Activated CD4-positive, alpha-beta memory T cell treated with anti-CD3 and anti-CD28 coated beads, Interleukin-2, amount 10 ng/mL, durations not matched to agents 7 days and 5 days (primary cell): ENCODE measurements at places on chromosomes 1 and 21. TPM values are rescaled to one million over a fixed set of nuclear protein-coding genes. Genes with fewer than 3 reads are reported as not detected.
A peak's percentile ranks its signal among the peaks of the same experiment; 100 is the strongest.

DNA sequence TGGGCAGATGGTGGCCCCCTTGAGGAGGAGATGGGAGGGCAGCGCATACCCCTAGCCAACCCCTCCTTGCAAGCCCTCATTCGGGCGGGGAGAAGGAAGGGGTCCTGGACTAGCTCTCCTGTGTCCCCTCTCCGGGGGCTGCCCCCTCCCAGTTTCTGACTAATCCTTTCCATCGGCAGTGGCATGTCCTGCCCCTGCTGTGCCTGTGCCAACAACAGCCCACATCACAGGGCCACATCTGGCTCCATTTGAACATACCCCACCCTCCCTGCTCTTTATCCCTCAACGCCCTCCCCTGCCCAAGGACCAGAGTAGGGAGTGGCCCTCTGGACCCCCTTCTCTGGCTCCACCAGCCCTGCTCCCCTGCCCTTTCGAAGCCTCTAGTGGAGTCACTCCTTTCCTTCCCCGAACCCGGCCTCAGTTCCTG lies 11.0 kb upstream of the LMNA start:
- no peak for DNase-seq

GRCh38 chr1:231134624-231135023 lies 27.2 kb upstream of the TRIM67 start:
- no peak for DNase-seq

DNA sequence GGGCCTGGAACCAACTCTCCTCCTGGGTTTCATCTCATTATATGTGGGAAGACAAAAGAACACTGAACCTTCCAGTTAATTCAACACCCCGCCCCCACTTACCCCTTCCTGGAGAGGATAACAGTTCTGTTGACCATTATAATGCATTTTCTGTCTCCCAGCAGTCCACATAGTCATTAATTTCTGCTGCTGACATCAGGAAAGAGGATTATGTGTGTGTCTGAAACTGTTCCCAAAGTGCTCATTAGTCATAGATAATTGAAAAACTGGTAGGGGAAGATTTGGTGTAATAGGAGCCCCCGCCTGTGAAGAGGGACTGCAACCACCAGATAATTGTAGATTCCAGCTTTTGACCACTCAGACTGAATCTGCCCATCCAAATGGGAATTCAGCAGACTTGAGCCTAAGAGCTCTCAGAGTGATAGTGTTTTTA lies 208.7 kb downstream of the FGGY start:
- DNase-seq, result no peak

- DNase-seq, result no peak
Observed at GRCh38 chr1:19617376-19617775, 26.7 kb upstream of the NBL1 start.

GRCh38 chr1:209617755-209618154 lies 34.2 kb downstream of the CAMK1G start:
- no peak for DNase-seq

DNA sequence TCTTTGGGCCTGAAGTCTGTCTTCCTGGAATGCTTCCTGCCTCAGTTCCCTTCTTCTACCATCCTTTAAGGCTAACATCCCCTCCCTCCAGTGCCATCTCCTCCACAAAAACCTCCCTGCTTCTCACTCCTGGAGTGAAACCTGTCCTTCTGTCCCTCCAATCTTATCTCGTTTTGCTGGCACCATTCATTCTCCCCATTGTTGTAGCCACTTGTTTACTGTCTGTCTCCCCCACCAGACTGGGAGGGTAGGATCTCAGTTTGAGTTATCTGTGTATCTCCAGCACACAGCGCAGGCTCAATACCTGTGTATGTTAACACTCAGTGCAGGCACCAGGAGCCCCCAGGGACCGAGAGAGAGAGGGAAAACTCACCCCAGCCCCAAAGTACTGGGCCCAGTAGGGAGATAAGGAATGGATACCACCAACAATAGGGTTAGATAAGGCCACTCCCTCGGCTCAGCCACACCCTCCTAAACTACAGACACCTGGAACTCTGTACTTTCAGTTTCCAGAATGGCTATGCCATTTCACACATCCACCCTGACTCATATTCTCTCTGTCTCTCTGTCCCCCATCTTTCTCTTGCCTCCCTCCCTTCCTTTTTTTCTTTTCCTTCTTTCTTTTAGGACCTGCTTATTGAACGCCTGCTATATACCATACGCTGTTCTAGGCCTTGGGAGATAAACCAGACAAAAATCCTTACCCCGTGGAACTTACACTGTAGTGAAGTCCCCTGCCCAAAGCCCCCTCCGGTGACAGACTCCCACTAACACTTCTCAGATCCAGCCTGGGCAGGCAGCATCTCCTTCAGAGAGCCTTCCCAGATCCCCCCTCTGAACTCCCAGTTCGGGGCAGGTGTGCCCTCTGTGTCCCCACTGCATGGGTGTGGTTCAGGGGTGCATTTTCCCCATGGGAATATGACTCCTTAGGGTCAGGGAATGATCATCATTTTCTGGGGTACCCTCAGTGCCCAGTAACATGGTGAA lies 3.3 kb upstream of the SSBP3 start:
- peak; percentile 56 for DNase-seq

Gene OR2T6
- not detected for total RNA-seq

DNA sequence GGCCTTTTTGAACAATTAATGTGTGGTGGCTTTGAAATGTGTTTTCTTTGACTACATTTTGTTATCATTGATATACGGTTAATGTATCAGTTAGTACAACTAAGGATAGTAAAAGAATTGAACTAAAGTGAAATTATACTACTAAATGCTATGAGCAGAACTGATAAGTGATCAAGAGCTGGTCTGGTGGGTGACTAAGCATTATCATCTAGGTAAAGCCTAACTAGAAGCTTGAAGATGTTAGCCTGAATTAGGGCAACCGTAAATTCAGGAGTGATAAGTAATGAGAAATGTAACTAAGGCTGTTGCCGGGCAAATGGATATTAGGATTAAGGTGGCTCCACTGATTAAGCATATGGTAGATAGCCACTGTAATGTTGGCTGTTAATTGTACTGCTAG lies 16.0 kb upstream of the GCLM start:
- DNase-seq, result no peak

- no peak for DNase-seq
Observed at GRCh38 chr1:219900201-219900600, 28.2 kb downstream of the SLC30A10 start.

- no peak for DNase-seq
Observed at GRCh38 chr1:93631626-93632365, 49.8 kb downstream of the BCAR3 start.

- DNase-seq, result no peak
Observed at GRCh38 chr1:198151688-198152087, 5.1 kb upstream of the NEK7 start.

- DNase-seq, result no peak
Observed at GRCh38 chr1:236581528-236581927, 22.8 kb downstream of the HEATR1 start.

Gene KRTAP21-2
- total RNA-seq, result not detected

Gene MTX1
- 41.2 TPM for total RNA-seq

Gene SYT14
- total RNA-seq, result not detected

GRCh38 chr1:174480324-174480723 lies 32.6 kb downstream of the GPR52 start:
- no peak for DNase-seq

DNA sequence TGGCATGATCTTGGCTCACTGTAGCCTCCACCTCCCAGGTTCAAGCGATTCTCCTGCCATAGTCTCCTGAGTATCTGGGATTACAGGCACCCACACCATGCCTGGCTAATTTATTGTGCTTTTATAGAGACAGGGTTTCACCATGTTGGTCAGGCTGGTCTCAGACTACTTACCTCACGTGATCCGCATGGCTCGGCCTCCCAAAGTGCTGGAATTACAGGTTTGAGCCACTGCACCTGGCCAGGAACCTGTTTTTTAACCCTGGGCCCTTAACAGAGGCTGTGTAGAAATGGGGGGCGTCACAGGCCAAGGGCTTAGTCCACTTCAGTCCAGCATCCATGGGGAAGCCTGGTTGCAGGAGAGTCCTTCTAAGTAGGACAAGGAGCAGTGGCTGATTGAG lies 9.3 kb downstream of the FBLIM1 start:
- DNase-seq, result no peak

Gene APOBEC4
- not detected for total RNA-seq

DNA sequence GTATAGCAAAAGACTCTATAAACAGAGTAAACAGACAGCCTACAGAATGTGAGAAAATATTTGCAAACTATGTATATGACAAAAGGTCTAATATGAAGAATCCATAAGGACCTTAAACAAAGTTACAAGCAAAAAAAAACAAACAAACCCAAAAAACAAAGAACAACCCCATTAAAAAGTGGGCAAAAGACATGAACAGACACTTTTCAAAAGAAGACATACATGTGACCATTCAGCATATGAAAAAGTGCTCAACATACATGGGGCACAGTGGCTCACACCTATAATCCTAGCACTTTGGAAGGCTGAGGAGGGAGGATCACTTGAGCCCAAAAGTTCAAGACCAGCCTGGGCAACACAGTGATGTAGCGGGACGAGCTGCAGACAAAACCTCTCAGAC lies 17.9 kb upstream of the OR2B11 start:
- no peak for DNase-seq

DNA sequence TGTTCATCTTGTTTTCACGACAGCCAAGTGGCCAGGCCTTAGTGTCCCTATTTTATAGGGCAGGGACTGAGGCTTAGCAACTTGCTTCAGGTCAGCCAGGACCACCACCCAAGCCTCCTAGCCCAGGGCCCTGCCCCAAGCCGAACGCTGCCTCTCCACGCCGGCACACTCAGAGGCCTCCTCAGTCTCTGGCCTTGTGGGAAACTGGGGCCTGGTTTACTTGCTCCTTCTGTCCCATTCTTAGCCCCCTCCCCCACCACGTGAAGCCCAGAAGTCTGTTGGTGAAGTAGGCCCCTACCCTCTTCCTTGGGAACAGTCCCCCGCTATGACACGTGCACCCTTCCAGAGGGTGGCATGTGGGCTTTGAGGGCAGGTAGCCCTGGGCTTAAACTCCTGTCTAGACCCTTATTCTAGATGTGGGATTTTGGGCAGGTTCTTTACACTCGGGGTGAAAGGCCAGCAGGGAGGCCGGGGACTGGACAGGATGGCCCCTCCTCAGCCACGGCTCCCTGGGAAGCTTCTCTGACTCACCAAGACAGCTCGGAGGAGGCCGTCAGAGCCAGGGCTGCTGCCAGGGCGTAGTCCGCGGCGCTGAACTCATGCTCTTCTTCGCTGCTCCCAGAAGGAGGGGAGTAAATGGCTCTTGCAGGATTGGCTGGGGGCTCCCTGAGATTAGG lies 4.3 kb downstream of the MYOM3 start:
- DNase-seq, result no peak

Gene RAB42
- not detected for total RNA-seq

GRCh38 chr1:112308716-112309115 lies 87.3 kb upstream of the CTTNBP2NL start:
- DNase-seq, result no peak

DNA sequence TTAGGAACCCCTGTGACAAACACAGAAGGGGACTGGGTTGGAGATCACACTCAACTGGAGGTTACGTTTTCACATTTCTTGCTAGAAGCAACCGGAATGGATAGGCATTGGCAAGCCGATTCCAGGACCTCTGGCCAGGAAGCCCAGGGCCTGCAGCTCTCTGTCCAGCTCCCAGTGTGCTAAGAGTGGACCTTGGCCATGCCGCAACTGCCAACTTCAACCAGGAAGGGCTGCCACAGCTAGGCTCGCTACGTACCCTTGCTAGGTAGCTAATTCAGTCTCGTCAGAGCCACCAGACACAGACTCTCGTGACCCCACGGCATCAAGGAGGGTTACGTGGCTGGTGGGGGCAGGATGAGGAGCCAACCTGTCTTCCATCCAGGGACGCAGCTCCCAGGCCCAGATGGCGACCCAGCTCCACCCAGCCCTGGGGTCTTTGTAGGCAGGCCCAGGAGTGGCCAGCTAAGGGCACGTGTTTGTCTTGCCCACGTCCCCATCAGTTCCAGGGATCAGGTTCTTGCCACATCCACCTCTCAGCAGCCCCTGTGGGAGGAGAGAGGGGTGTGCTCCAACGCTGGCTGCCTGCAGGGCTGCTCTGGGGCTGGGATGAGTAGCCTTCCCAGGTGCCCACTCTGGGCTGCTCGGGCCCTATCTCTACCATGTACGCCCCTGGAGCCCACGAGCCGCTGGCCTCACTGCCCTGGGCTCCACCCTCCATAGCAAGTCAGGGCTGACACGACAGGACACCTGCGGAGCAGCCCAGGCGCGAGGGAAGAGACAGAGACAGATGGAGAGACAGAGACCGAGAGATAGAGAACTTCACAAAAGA lies 39.2 kb downstream of the UBE2G2 start:
- DNase-seq, result no peak

DNA sequence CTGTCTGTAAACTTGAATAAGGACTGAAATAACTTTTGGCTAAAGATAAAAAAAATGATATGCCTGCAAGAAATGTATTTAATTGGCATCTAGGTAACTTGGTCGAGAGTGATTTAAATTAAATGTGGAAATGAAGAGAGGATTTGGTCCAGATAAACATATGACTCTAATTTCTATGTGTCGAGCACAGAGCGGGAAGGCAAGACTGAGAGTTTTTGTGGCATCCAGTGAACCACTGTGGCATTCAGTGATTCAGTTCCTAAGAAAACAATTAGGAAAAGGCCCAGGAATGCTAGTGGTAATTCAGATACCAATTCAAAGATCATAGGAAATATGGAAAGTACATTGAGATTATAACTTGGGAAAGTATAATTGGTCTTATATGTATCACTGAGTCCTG lies 39.6 kb downstream of the PDE4B start:
- DNase-seq, result no peak

Gene SH2D5
- total RNA-seq, result not detected

DNA sequence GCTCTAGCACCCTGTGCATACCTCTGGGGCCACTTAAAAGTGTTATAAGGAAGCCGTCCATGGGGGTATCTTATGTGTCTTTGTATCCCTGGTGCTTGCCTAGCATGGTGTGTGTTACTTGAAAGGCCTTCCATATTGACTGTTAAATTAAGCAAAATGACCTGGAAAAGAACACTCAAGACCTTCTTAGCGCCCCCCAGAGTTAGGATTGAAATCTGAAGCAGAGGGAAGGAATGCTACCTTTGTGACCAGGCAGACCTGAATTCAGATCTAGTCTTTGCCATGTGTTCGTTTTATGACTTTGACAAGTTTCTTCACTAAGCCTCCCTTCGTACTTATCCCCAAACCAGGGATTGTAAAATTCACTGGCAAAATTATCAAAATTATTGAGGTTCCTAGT lies 59.9 kb downstream of the SLC22A15 start:
- DNase-seq, result no peak

Gene GCSAML
- not detected for total RNA-seq

Gene KHDC4
- total RNA-seq, result 71.4 TPM

Gene SLC22A15
- 1.3 TPM for total RNA-seq

Gene SPRR1B
- not detected for total RNA-seq

GRCh38 chr1:111888740-111889376 lies 100.6 kb downstream of the KCND3 start:
- DNase-seq, result no peak

Gene MPL
- total RNA-seq, result not detected

- no peak for DNase-seq
Observed at GRCh38 chr1:74824497-74825107, 91.7 kb downstream of the TYW3 start.

GRCh38 chr1:174039027-174039426 lies 16.9 kb upstream of the RC3H1 start:
- no peak for DNase-seq
